CD4-positive, alpha-beta T cell treated with Interleukin-15 for 4 hours (primary cell): ENCODE measurements at places on chromosomes 7 and 10.

GRCh38 chr7:127764681-127765080 is 112.7 kb downstream of the SND1 start:
- no peak for DNase-seq

GRCh38 chr10:4888236-4888635 is 62.2 kb downstream of the AKR1E2 start:
- DNase-seq, result no peak

DNA sequence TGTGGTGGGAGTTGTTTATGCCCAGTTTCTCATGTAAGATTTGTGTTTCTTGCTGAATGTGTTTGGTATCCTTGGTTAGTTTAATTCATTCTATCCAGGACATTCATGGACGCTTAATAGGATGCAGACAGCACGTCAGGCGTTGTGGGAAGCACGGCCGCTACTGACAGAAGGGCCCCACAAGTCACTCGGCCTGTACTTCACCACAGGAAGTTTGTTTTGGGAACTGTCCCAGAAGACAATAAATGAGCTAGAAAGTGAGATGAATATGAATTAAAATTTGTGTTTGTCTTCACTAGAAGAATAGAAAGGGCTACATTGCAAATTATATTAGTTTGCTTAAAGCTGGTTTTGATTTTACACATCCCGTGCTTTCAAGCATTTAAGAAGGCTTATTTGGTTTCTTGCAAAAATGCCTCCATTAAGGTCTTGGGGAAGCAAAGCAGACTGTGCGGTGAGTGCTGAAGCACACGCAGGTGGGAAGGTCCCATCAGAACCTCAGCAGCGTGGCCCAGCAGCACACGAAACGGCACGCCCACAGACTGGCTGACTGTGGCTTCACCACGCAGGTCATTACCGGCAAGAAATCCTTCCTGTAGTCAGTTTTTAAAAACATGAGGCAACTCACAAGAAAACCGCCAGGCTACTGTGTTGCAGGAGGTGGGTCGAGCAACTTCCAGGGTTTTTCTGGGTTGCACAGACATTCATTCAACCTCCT is 74.1 kb downstream of the VIPR2 start:
- DNase-seq, result no peak

DNA sequence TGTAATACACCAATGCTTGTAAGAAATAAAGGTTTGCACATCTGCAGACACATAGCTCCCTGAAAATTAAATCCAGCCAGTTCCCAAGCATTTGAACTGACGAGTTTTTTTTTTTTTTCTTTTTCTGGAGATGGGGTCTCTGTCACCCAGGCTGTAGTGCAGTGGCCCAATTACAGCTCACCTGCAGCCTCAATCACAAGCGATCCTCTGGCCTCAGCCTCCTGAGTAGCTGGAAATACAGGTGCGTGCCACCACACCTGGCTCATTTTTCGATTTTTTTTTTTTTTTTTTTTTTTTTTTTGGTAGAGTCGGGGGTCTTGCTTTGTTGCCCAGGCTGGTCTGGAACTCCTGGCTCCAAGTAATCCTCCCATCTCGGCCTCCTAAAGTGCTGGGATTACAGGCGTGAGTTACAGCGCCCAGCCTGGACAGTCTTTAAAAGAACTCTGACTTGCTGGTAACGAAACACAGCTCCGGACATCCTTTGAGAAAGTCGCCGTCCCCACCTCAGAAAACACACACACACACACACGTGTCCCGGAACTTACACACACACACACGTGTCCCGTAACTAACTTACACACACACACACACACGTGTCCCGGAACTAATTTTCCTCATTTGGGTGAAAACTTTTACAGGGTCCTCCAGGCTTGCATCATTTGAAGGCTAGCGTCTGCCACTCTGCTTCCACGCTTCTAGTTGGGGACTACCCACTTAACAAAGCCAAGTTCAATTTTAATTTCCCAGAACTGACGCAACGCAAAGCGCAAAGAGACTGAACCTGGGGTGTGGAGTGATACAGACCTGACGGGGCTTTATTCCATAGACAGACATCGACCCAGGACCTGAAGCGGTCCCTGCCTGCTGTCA is 18.6 kb downstream of the OCM2 start:
- peak; percentile 16 for DNase-seq

- no peak for DNase-seq
Observed at GRCh38 chr7:2248984-2249694, 7.1 kb downstream of the NUDT1 start.

GRCh38 chr7:85010306-85010705 is 176.6 kb downstream of the SEMA3D start:
- DNase-seq, result no peak

GRCh38 chr7:29878081-29878688 is 71.9 kb downstream of the WIPF3 start:
- DNase-seq, result peak; percentile 19

GRCh38 chr10:23158370-23158769 is 33.7 kb upstream of the PTF1A start:
- peak; percentile 26 for DNase-seq
